ENCODE measurements at places on chromosomes 13 and 19.

GRCh38 chr19:11405846-11406643, 13.1 kb downstream of the RGL3 start:
- no peak for DNase-seq

GRCh38 chr13:50650592-50651504, 192.6 kb downstream of the DLEU7 start:
- DNase-seq: no peak

- no peak for DNase-seq
Measured at GRCh38 chr13:99859178-99860177, 112.1 kb downstream of the ZIC5 start.

DNA sequence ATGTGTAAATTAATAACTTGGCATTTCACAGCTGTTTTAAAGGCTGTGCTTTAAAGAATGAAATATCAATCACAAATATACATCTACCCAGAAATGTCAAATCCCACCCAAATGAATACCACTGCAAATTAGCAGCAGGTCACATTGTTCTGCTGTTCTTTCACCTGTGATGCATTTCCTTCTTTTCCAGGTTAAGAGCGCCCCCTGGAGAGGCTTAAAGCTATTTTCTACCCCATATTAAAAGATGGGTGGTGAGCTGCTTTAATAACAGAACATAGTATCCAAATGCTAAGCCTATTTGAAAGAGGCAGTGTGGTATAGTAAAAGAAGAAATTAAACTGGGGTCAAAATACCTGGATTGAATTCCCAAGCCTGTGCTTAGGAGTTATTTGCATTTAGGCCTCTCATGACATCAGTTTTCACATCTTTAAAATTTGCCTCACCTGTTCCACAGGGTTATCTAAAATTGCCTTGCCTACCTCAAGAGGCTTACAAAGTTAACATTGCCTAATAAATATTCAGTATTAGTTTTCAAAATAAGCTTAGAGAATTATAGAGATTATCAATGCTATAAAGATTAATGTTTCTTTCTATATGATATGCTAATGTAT, 396.9 kb upstream of the SLITRK5 start:
- peak; percentile 63 for DNase-seq

DNA sequence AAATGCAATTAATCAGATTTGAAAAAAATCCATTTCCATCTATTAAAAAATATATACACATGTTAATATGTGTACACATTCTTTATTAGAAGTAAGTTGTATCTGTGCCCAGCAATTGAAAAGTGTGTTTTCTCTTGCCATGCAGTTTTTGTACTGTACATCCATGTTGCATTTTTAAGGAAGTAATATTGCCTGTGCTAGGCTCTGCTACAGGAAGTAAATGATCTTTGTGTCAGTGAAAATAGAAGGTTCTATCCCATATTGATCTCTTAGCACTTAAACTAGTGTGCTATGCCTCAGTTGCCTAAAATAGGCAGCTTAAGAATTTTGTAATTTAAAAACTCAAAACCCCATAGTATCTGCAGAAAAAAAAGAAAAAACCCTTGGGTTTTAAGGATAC, 122.5 kb downstream of the CDK8 start:
- DNase-seq: no peak

DNA sequence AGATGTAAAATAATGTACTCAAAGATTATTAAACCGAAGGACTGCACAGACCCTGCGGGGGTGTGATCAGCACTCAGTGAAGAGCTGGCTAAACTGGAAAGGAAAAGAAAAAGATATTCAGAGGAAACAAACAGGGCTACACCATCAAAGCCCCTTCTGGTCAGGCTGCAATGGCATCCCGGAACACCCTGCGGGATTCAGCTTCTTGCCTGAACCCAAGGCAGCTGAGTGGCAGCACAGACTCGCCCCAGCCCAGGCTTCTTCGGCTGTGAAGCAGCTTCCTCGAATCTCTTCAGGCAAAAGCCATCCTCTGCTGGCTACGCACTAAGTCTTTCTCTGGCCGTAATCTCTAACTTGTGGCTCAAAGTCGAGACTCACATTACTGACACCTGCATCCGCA, 220.9 kb downstream of the TEX29 start:
- no peak for DNase-seq

DNA sequence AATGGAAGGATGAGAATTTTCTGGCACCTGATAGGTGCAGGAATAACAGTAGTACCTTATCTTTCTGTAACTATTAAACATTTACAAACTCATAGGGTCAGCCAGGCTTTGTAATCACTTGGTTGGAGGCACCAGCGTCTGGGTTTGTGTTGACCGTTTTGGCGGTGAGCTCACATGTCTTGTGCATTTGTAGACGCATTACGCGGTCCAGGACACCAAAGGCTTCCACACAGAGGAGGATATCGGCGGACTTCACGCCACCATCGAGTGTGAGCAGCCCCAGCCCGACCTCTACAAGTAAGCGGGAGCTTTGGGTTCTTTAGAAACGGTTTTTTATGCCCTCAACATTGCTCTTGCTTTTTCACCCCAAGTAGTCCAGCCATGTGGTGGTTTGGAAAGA, 129.3 kb downstream of the ATP11A start:
- no peak for DNase-seq

- no peak for DNase-seq
Measured at GRCh38 chr13:111513766-111514609, 193.5 kb downstream of the TEX29 start.

DNA sequence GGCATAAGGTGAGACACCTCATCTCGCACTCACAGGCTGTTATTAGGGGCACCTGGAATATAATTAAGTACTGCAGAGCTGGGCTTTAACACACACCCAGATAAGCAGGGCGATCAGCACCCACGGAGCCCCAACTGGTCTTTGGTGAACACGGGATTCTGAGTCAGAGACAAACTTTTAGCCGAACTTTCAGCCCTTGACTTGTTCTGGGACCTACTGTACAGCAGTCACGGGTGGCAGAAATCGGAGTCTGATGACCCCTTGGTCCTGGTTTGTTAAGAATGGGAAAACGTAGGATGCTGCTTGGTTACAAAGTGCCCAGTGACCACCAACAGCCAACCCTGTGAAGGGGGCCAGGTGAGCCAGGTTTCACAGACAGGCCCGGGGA, 9.0 kb downstream of the SH3GL1 start:
- no peak for DNase-seq

GRCh38 chr19:18425515-18426415, 6.6 kb downstream of the SSBP4 start:
- no peak for DNase-seq

DNA sequence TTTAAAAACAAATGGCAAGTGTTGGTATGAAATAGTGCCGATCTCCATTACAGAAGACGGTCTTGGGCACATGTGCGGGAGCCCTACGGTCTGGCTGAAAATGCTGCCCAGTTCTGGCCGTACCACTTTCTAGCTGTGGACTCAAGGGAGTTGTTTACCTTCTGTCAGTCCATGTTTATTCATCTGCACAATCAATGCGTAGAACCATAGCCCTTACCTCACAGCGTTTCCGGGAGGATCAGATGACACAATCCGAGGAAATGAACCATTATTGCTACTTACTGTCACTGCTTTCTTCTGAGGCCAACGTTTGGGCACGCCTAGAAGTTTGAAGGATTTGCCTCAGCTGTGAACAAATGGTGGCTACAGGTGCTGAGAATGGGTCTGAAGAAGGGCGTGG, 31.2 kb downstream of the GADD45B start:
- peak; percentile 9 for DNase-seq

DNA sequence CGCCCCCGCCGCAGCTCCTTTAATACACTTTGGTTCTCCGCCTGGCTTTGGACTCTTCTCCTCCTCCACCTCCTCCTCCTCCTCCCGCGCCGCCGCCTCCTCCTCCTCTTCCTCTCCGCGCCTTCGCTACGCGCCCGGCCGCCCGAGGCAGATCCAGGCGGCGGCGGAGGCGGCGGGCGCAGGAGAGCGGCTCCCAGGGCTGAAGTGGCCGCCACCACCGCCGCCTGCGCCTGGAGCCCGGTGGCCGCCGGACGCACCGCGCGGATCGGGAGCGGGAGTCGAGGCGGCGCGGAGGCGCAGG, at the start of gene ZIC2:
TSS of gene ZIC2 (plus strand) at position 50 of the 301 bp plus-strand sequence. CDS start 281 bp downstream, outside the sequence.
- DNase-seq: no peak

GRCh38 chr19:53868892-53869804, 1.5 kb downstream of the MYADM start:
- DNase-seq: peak; percentile 77

DNA sequence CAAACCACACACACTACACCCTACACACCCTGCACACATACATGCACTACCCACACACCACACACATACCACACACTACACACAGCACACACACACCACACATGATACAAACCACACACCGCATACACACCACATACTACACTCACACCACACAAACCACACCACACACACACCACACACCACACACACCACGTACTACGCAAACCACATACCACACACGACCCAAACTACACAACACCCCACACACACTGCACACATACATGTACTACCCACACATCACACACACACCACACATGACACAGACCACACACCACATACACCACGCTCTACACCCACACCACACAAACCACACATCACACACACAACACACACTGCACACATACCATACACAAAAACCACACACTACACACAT, 6.6 kb downstream of the MAG start:
- no peak for DNase-seq

DNA sequence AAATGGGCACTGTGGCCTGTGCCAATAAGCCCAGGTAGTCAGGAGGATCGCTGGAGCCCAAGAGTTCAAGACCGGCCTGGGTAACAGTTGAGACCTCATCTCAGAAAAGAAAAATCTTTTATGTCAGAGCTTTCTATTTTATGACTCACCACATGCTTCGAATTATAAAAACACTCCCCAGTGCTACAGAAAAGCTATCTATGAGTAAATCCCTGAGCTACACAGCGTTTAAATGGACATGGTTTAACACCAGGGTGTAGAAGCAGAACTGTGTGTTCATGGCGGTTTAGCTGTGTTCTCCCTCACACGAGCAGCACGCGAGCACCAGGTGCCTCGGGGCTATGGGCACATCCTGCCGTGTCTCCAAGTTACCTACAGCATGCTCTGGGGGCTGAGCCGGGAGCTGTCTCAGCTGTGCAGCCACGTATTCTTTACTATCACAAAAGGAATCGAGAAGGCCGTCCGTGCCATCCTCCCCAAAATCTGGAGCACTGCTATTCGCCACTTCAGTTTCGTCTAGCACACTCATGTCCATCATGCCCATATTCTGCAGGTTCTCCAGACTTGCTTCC, 6.7 kb downstream of the SAFB2 start:
- DNase-seq: no peak

- no peak for DNase-seq
Measured at GRCh38 chr19:42228641-42229040, 8.5 kb downstream of the ZNF526 start.

GRCh38 chr13:59157181-59157580, 1006.5 kb downstream of the DIAPH3 start:
- no peak for DNase-seq
